ENCODE measurements at places on chromosomes 1 and 21.
A peak's percentile ranks its signal among the peaks of the same experiment; 100 is the strongest.

- DNase-seq = no peak
Observed at GRCh38 chr1:53878492-53879105, 11.0 kb downstream of the YIPF1 start.

GRCh38 chr1:17926906-17927305 lies 171.8 kb downstream of the ACTL8 start:
- no peak for DNase-seq

GRCh38 chr1:186915555-186915954 lies 86.8 kb downstream of the PLA2G4A start:
- DNase-seq = no peak

DNA sequence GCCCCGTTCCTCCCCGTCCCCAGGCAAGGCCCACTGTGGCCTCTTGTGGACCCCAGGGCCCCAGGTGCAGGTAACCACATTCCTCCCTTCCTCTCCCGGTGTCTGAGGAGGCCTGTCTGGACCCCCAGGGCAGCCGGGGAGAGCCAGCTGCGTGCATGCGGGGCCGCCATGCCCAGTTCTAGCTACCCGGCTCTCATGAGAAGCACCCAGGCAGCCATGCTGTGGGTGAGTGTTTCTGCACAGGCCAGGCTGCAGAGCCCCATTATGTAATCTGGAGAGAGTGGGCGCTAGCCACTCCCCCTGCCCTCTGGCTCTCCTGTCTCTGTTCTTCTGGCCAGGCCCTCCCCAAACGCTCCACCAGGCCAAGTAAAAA lies 18.4 kb upstream of the PLEKHG5 start:
- DNase-seq = no peak

DNA sequence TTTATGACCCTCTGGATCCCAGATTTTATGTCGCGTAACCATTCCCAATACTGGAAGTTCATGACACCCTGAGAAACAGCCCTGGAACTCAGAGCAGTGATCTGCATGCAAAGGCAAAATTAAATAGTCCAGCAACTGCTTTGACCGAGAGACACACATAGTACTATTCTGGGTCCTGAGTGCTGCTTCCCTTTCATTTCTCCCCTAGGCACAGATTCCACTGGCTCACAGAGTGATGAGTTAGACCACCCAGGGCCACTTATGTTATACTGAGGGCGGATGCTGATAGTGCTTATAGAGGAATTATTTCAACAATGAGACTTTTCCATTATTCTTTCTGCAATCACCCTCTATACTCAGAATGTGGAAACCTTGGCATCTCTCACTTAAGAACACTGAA lies 69.2 kb downstream of the NFIA start:
- no peak for DNase-seq

DNA sequence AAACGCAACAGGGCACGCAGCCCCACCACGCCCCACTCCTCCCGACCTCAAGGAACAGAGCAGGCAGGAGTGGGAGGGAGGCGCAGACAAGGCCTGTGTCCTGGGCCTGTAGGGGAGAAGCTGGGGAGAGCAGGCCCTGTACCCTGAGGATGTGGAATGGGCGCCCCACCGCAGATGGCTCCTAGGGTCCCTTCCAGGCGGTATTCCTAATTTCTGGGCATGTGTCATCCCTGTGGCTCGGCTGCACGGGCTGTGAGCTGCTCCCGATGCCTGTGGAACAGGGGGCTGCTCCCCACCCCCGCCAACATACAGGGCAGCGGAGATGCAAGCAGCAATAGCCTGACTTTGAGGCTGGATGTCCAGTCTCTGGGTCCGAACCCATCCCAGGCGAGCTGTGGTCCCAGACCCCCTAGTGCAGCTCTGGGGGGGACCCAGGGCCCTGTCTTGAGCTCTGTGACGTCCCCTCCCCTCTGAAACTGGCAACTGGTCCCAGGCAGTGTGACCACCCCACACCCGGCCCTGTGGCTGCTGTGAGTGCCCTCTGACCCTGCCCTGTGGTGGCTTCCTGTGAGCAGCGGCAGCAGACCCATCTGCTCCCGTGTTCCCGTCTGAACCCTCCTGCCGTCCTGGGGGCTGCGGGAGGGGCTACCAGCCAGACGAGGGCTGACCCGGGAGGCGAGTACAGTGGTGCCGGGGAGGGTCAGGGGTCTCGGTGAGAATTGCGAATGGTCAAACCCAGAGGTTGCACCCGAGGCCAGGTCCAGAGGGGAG lies 13.9 kb upstream of the COL6A2 start:
- DNase-seq = no peak

DNA sequence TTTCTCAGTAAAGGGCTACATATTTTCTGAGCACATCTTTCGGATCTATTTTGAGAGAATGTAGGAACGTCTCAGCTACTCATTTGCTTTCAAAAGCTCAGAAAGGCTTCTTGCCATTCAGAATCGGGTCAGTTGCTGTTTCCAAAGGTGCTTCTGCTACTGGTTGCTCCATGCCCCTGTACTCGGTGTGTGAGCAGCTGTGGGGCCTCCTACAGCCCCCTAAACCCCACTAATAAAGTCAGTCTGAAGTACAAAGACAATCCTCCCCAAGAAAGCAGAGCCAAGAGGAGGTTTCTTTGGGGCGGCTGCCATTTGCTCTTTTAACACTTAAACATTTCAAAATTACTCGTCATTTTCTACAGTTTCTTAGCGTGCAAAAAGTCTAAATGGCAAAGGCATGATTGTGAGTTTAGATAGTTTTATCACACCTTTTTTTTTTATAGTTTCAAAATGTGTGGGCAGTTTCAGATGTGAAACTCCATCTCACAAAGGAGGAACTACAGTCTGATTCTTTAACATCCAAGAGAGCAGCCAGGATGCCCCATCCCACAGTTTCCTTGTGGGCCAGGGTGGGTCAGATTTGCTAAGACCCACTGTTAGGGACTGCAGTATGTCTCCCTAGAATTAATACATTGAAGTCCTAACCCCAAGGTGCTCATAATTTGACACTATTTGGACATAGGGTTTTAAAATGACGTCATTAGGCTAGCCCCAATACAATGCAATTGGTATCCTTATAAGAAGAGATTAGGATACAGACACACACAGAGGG lies 4.1 kb downstream of the RUNX1 start:
- no peak for DNase-seq

DNA sequence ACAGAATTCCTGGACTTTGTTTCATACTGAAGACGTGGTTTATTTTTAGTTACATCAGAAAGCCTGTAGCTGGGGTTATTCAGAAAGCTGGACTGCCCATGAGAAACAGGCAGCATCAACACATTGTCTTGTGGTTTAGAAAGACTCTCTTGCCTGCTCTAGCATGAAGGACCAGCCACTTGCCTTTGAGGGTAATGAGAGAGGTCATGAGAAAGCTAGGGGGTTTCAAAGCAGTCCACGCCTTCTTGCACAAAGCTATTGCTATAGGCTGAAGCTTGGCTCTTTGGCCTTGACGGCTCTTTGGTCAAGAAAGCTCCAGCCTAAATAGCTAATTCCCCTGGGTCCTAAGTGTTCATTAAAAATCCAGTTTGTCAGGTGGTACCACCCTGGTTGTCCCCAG lies 208.1 kb downstream of the PRDM2 start:
- no peak for DNase-seq

- DNase-seq = no peak
Observed at GRCh38 chr1:5408401-5408800, 583.8 kb downstream of the NPHP4 start.

GRCh38 chr1:59232216-59232615 lies 64.7 kb upstream of the FGGY start:
- no peak for DNase-seq

DNA sequence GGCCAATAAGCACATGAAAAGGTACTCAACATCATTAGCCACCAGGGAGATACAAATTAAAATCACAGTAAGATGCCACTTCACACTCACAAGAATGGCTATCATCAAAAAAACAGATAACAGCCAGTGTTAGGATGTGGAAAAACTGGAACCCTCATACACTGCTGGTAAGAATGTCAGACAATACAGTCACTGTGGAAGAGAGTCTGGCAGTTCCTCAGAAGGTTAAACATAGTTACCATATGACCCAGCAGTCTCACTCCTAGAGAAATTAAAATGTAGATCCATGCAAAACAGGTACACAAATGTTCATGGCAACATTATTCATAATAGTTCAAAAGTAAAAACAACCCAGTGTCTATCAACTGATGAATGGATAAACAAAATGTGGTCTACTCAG lies 33.3 kb downstream of the LDLRAD1 start:
- DNase-seq = no peak

DNA sequence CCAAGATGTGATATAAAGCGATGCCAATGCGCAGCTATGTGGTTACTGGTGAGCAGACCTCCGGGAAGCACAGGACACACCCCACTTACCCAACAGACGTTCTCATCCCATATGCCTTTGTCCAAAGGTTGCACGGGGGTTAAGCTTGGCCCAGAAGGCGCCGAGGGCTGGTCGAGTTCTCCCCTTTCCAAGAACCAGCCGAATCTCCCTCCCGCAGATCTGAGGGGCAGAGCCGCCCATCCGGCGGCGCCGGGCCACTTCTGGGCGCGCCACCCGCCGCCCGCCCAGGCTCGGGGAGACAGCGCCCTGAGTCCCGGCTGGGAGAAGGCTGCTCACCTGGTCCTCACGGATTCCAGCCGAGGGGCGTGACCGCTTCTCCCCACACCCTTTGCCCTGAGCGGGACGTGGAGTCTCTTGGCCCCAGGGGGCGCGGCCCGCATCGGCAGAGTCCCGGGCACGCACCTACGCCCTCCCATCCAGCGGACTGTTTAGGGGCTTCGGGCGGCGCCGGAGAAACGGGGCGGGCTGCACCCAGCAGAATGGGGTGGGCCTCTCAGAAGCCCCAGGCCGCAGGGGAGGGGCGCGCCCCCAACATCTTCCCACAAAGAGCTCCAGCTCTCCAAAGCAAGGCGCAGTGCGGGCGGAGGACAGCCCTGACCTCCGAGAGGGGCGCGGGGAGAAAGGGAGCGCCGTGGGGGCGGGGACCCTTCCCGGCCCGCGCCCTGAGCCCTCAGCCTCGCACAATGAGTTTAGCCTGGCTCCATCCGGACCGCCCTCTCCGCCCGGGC lies 615 bp downstream of the GPR161 start:
- no peak for DNase-seq

DNA sequence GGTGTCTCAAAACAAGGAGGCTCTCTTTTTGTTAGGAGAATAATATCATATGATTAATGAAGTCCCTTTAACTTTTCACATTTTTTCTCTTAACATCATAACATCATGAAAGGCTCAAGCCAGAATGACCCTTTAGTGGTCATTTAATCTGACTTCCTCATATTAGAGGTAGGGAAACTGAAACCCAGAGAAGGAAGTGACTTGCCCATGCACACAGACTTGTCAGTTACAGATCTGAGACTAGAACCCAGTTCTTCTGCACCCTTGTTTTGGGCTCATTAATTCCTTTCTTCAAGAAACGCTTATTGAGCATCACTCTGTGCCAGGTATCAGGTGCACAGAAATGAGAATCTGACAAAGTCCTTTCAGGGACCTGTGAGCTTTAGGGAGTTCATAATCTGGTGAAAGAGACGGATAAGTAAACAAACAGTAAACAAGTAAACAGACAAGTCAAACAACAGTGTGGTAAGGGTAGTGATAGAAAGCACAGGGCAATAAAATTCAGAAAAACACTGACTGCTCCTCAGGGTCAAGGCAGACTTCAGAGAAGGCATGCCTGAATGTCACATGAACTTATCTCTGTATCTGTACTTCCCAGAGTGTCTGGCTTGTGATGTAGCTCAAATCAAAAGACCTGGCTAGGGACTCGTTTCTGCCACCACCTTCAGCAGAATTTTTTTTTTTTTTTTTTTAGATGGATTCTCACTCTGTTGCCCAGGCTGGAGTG lies 38.3 kb upstream of the OSBPL9 start:
- DNase-seq = no peak

DNA sequence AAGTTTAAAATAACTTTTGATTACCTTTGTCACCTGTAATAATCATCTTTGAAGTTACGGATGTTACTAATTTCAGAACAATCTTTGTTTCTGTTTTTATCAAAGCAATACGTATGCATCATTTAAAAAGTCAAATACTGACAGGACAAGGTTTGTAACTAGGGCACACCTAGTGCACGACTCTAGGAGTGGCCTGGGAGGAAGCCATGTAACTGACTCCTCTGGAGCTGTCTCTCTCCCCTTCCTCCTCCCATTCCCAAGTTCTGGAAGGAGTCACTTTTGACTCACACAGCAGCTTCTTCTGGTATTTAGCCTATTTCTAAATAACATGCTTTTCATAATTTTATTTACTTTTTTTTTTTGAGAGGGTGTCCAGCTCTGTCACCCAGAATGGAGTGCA lies 11.8 kb upstream of the RAP1GAP start:
- DNase-seq = no peak

DNA sequence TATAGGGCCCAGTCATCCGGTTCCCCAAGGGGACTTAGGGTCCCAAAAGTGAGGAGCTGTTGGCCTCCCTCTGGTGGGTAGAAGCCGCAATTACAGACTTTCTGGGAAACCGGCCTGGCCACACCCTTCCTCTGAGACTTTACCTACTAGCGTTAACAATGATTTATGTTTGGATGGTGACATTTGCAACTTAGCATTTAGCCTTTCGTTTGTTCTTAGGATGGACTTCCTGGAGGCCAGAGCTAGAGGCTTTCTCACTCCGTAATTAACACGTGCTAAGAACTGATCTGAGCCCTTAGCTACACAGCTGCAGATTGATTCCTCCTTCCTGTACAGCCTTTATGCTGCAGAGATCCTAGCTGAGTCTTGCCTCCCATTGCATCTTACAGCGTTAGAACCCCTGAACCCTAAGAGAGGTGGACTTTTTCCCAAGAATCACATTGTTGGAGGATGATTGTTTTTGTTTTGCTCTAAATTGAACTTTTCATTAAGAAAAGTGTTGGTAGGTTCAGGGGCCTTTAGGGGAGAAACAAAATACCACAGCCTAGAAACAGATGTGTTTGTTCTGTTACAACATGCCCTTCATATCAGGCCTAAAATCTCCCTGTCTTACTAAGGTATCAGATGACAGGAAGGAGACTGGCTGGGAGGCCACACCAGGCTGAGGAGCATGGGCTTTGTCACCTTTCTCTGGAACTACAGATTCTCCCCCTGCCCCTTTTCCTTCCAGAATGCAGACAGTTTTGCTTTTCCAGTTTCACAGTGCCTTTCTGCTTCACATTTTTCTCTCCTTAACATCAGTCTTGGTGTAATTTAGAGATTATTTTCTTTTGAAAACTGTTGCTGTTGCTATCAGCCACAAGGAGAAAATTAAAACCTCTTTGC lies 1.9 kb downstream of the S100A11 start:
- peak; percentile 50 for DNase-seq

- DNase-seq = peak; percentile 47
Observed at GRCh38 chr21:44618909-44619308, 7.0 kb downstream of the KRTAP10-8 start.

DNA sequence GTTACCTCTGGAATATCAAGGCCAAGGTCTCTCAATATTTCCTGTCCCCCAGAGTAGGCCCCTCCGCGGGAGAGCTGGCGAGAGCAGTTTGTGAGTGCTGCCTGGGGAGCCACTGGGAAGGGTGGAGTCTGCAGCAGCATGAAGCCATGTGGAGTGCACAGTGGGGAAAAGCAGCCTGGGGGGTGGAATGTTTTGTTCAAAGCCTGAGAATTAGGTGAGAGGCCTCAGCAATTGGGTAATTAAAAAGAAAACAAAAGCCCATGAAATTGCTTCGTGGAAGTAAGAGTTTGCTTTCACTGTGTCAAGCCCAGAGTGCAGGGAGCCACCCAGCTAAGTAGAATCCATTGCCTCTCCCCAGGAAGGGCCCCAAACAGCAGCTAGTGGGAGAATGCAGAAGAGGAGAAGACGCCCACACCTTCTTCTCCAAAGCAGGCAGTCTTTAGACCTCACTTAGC lies 30.2 kb upstream of the DISC1 start:
- DNase-seq = no peak
